ENCODE measurements at places on chromosomes 12 and 14.

- no peak for DNase-seq
Observed at GRCh38 chr14:72986857-72987256, 40.0 kb downstream of the ZFYVE1 start.

DNA sequence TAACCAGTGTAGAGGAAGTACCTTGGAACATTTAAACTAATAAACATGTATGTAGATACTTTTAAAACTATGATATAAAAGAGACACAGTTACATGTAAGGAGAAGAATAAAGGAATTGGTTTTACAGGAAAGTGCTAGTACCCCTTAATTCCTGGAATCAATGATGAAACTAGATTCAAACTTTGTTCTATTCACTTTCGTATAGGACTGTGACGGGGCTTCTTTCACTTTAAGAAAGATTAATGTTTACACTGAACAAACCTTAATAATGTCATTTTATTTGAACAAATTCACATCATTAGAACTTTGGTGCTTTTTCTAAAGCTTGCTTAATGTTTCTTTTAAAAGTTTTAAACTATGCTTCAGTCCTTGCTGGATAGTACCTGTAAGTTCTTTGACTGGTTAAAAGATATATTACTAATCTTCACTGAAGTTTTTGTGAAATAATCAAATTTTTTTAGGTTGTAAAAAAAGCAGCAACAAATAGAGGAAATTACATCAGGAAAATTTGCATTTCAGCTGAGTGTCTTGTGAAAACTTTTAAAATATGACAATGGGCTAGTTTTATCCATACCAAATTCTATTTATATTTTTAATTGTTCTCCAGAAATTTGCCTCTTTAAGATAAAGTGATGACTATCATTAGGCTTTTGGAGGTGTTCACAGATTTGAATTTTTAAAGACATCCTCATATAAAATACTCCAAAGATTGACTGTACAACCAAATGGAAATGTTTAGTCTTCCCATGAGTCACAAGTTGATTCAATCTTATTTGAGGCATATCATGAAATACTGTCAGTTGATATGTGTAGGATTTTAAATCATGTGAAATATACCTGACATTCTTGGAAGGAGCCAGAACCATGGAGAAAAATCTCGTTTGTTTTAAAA is 36.2 kb downstream of the PAPOLA start:
- DNase-seq, result no peak

DNA sequence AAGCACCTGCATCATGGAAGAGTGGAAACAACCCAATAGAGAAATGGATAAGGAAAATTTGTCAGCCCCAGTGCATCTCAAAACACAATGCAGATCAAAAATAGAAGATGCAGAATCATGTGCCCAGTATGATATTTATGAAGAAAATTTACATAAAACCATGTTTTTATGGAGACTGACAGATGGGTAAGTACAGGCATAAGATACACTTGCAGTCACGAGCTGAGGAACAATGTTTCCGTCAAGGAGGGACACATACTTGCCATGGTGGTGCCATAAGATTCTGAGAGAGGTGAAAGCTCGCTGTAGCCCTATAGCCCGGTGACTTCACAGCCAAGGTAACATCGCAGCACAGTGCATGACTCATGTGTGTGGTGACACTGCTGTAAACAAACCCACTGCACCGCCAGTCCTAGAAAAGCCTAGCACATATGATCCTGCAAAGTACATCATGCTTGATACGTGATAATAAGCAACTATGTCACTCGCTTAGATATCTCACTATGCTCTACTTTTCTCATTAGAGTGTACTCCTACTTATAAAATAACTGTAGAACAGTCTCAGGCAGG is 112.6 kb downstream of the RIMBP2 start:
- no peak for DNase-seq

- no peak for DNase-seq
Observed at GRCh38 chr12:98002887-98003493, 512.4 kb upstream of the TMPO start.

DNA sequence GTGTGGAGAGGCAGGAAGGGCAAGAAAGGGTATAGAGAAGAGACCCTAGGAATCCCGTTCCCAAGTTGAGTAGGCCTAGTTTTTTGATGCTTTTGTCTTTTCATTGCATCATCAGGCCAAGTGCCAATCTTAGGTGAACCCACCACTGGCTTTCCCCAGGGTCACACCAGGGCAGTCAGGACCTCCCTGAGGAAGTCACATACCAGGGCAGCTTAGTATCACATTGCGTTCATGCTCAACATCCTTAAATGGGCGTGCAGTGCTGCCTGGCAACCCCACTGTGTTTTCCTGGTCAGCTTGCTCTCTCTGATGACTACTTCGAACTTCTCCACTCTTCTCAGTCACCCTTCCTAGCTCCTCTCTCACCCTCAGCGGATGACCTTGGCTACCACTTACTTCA is 9.0 kb downstream of the ASIC1 start:
- no peak for DNase-seq

Data from activated CD4-positive, CD25-positive, alpha-beta regulatory T cell treated with anti-CD3 and anti-CD28 coated beads, Interleukin-2, amount 50 U/mL, for 16 hours (primary cell).